ENCODE measurements at places on chromosomes 6 and 20. TPM values are rescaled to one million over a fixed set of nuclear protein-coding genes. Genes with fewer than 3 reads are reported as not detected.

NSFL1C gene
- 36.7 TPM for total RNA-seq

ERVFRD-1 gene
- total RNA-seq = not detected

TNXB gene
- total RNA-seq = 116 TPM

ADGB gene
- total RNA-seq = not detected

CCDC170 gene
- total RNA-seq = 0.41 TPM

KCNK16 gene
- total RNA-seq = not detected

DNA sequence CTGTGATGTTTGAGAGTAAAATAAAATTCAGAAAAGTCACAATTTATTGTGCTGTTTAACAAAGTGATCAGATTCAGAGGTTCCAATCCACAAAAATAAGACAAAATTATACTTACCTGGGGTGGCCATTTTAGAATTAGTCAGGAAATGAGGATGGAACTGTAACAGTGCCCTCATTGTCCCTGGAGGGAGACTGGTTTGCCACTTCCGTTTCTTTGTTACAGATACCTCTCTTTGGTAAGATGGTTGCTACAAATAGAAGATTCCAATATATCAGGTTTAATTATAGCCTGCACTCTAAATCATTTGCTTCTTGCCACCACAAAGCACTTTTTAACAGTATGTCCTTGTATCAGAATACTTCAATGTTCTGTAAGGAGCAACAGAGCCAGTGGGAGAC is 95.6 kb downstream of the CTNNBL1 start:
- no peak overlapping the region for H3K27ac ChIP-seq
- no peaks in the 10 kb centered on the region for H3K27me3 ChIP-seq
- no peaks in the 10 kb centered on the region for H3K4me1 ChIP-seq
- H3K4me3 ChIP-seq = no peak overlapping the region

DNA sequence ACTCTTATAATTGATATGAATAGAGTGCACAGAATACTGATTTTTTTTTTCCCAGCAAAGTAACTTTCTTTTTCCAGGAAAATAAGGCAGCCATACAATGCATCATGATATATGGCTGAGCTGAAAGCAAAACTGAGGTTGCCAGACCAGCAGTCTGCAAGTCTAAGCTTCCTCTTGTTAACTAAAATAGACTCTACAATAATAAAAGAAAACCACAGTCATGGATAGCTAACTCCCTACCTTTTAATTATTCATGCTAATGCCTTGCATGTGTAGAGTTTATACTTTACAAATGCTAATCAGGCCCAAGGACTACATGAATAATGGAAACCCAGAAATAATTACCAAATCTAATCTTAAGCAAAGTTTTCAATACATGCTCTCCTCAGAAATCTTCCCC is 47.4 kb downstream of the MAP7 start:
- H3K36me3 ChIP-seq = no peaks in the 10 kb centered on the region
- DNase-seq = no peak
- no peak overlapping the region for H3K4me3 ChIP-seq
- H3K4me1 ChIP-seq = no peaks in the 10 kb centered on the region

- no peaks in the 10 kb centered on the region for H3K27me3 ChIP-seq
- no peak overlapping the region for H3K4me3 ChIP-seq
- DNase-seq = no peak
- H3K36me3 ChIP-seq = no peaks in the 10 kb centered on the region
- H3K27ac ChIP-seq = no peak overlapping the region
These were observed 1.3 kb upstream of the ANGPT4 start for GRCh38 chr20:917416-917815.

DNA sequence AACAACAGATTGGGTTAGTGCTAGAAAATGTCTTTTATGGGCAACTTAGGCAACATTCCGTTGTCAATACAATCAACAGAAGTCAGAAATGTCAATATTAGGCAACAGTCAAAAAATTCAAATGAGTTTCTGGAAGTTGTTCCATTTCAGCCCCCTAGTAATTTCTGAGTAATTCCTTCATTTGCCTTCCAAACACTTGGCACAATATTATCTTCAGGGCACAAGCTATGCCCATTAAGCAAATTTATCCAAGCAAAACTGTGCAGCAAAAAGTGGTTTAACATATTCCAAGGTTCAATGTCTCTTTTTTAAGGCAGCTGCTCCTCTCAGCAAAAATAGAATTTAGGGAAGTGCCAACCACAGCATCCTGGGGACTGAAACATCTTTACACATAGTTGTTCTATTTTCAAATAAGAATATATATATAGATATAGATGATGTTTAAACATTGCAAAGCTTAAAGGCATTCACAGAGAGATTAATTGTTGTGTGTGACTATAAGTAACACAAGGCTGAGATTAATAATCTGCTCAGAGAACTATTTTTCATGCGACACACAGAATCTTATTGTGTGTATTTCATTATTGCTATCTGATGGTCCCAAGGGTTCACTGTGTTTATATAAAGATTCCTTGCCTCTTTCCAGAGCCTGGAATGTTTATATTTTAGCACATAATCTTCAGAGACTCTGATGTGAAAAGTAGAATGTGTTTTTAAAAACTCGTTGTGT is 75.2 kb upstream of the ADTRP start:
- DNase-seq = no peak
- no peak overlapping the region for H3K4me3 ChIP-seq
- H3K4me1 ChIP-seq = no peaks in the 10 kb centered on the region
- no peak overlapping the region for H3K27ac ChIP-seq
- no peaks in the 10 kb centered on the region for H3K27me3 ChIP-seq

GRCh38 chr6:42086046-42087035 is 36.0 kb downstream of the TAF8 start:
- no peak for DNase-seq
- no peaks in the 10 kb centered on the region for H3K4me1 ChIP-seq
- no peaks in the 10 kb centered on the region for H3K36me3 ChIP-seq
- H3K27ac ChIP-seq = no peak overlapping the region

- H3K4me1 ChIP-seq = no peaks in the 10 kb centered on the region
- H3K4me3 ChIP-seq = no peak overlapping the region
- H3K27me3 ChIP-seq = no peaks in the 10 kb centered on the region
- DNase-seq = no peak
These were observed 280.1 kb downstream of the TFAP2B start for GRCh38 chr6:51098791-51099190.

- peaks cover 19% of the 10 kb centered on the region for H3K4me1 ChIP-seq
- H3K27me3 ChIP-seq = no peaks in the 10 kb centered on the region
- H3K36me3 ChIP-seq = no peaks in the 10 kb centered on the region
These were observed 7.4 kb downstream of the LY86 start for GRCh38 chr6:6595952-6596351.

DNA sequence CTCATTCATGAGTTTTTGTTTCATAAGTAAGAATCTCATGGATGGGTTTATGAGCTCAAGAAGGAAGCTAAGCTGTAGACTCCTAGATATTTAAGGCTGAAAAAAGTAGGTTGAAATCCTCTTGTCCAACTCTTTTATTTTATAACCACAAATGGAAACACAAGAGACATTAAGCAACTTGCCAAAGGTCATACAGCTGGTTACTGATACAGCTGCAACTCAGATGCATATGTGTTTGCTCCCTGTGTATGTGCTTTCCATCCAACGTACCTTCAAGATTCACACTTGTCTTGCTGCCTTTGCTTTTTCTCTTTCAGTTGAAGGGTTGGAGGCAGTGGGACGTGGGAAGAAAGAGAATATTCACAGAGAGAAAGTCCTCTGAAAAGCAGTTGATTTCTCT is 153.5 kb upstream of the STMND1 start:
- H3K27me3 ChIP-seq = no peaks in the 10 kb centered on the region
- H3K36me3 ChIP-seq = no peaks in the 10 kb centered on the region
- H3K4me1 ChIP-seq = no peaks in the 10 kb centered on the region
- H3K27ac ChIP-seq = no peak overlapping the region
- no peak overlapping the region for H3K4me3 ChIP-seq
- no peak for DNase-seq

Measured in sigmoid colon (tissue), 7 donors.